ENCODE measurements at places on chromosomes 7 and 10.

DNA sequence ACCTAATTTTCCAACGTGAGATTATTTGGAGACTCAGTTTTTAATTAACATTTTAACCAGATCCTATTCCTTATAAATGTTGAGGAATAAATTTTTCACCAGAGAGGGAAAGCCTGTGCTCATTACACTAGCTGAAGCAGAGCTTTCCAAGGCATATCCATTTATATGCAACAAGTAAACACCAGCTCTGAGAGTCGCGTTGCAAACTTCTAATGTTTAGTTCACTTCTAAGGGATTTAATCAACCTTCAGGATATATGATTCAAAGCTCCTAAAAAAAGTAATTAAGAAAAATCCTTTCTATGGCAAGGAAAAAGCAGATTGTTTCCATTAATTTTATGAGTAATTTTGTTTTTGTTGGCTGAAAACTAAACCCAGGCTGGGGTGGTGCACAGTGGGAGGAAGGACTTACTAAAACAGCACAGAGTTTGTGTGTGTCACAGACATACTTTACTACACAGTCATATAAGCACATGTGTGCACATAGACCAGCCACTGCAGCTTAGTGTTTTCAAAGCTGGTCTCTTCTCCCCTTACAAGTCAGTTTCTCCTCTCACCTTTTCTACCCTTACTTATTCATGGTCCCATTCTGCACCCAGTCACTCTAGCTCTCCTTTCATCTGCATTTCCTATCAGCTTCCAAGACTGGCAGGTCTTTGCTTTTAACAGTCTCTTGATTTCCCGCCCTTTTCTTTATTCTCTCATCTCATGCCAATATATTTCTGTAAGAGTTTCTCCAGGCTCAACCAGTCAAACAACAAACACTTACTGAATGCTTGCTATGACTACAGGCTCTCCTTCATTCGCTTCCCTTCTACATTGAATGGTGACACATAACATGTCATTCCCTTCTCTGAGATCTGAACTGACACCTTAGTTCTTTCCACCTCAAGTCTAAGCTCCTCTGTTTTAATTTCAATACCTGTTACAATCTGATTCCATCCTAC is 81.1 kb upstream of the FZD1 start:
- DNase-seq, result no peak

GRCh38 chr7:47610506-47611044 is 28.7 kb upstream of the TNS3 start:
- no peak for DNase-seq

- no peak for DNase-seq
Measured at GRCh38 chr7:101978683-101979082, 161.3 kb downstream of the CUX1 start.

DNA sequence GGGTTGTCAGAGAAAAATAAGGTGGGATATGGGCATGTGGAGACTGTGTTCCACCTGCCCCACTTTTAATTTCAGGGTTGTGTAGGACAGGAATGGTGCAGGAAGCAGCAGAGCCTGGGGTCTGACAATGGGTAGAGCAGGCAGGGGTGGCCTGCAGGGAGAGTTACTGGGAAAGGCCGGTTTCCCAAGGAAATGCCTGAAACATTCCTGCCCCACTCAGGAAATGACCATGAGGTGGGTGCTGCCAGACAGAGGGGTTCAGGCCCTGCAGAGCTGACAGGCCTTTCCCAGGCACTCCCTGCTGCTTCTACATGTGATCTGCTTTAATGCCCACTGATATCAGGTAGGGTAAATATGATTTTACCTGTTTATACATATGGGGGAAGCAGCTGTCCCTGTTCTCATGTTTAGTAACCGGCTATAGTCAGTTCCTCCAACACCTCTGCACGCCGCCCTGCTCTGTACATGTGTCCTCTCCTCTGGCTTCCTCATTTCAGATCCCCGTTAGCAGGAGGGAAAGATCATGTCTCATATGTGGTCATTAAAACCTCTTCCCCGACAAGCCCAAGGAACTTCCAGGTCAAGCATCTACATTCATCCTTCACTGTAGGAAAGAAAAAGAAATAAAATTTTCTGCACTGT is 118.6 kb upstream of the PRSS58 start:
- no peak for DNase-seq

DNA sequence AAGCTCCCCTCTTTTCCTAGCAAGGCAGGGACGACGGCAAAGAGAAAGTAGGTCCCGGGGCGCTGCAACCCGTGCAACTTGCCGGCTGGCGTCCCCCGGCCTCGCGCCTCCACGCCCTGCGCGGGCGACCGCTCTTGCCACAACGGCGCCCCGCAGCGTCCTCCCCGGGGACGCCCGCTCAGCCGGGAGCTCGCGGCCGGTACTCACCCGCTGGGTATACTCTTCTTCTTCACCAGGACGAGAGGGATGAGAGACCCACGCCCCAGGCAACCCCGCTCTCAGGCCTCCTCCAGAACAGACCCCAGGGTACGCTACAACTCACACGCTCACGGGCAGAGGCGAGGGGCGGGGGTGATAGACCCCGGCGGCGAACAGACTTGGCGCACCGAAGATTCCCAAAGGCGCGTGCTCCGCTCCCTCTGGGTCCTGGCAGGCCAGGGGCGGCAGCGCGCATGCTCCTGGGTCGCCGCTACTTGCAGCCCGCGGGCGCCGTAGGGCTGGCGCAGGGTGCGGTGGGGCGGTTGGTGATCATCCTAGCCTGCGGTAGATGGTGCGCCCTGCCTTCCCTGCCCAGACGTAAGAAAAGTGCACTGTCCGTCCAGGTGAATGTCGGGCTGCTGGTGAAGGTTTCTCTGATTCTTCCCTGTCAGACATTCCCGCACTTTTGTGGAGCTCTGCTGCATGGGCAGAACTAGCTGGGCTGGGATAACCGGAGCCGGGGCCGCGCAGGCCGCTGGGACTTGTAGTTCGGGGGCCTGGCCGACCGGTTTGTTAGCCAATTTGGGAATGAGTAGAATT is at the start of gene CC2D2B:
Gene CC2D2B, plus strand, starts transcription at position 520 of the 798 bp plus-strand sequence. CDS start 3,349 bp downstream, outside the sequence.
- DNase-seq, result peak; percentile 56

DNA sequence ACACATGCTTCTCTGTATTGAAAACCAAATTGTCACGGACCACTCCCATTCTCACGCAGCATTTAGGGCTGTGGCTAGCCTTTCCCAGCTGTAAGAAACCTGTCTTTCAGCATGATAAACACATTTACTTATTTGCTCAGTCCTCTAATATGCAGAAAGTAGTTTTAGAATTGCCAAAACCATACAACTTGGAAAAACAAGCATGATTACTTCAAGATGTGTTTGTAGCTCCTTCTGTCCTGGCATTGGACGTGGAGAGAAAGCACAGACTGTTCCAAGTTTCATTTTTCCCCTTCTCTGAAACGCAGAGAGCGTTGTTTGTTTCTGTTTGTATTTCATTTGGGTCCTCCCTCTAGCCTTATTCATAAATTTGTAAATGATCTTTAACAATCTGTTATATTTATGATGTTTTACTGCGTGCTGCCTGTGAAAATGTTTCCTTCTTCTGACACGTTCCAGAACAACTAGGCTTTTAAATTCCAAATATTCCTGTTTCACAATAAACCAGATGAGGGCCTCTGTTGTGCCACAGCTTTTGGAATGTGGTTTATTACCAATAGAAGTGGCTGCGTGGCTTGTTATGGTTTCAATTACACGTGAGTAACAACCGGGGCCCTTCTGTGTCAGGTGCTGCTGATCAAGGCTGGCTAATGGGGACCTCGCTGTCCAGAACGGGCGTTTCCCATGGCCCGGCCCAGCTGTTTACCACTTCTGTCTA is 26.1 kb downstream of the MNX1 start:
- no peak for DNase-seq

DNA sequence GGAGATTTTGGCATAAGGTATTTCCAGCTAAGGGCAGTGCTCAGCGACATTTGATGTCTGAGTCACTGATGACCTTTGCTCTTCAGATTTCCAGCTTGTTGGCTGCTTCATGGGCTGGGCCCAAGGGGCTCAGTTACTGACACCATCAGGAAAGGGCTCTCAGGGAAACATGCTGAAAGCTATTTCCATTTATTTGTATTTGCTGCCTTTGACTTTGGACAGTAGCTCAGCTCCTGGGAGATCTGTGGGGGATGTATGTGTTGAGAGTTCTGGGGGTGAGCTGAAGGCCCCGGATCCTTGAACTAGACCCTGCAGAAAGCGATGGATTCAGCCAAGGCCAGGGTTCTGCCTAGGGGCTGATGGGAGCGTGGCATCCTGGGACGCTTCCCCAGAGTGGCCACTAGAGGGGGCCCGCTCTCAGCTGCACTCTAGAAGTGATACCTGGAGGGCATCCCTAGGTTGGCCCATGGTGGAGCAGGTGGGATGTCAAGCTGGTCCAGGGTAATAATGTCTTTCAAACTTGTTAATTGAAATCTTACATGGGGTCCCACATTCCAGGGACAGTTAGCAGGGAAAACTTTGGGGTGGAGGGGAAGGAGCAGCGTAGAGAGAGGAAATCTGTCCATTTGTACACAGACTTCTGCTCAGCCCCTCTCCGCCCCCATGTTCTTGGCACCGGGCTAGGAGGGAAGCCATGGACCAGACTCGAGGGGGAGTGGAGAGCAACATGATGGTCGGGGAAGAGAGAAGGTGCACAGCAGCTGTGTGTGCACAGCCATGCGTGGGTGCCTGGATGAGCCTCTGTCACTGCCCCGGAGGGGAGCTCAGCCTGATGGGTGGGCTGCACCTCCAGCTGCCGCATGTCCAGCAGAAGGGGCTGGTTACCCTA is 3.0 kb upstream of the BTBD16 start:
- peak; percentile 14 for DNase-seq

GRCh38 chr7:50474382-50475160 is 24.4 kb upstream of the FIGNL1 start:
- no peak for DNase-seq

GRCh38 chr10:132293813-132294520 is 13.8 kb downstream of the STK32C start:
- no peak for DNase-seq

DNA sequence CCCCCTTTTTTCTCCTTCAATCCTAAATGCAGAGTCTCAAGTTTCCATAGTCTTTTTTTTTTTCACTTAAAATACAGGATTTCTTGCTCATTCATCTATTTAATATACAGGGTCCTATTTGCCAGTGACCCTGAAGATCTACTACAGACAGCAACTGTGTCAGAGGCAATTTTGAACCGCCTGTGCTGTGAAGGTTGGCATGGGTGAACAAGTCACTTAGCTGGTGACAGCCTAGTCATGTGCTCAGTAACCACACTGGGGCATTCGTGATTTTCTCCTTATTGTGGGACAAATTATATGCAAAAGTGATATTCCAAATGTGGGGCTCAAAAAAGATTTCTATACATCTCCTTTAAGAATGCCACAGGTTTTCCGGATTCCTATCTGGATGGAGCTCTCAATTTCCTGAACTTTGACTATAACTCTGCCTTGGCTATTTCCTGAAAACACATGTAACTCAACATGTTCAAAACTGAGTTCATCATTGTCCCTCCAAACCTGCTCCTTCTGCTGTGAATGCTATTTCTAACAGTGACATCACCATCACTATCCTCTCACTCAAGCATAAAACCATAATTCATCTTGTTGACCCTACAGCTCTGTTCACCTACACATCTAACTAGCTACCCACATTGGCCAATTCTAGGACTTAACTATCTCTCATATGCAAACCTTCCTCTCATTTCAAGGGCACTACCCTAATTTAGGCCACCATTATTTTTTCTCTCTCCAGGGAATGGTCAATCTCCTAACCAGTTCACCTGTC is 36.7 kb downstream of the CDK6 start:
- DNase-seq, result no peak

DNA sequence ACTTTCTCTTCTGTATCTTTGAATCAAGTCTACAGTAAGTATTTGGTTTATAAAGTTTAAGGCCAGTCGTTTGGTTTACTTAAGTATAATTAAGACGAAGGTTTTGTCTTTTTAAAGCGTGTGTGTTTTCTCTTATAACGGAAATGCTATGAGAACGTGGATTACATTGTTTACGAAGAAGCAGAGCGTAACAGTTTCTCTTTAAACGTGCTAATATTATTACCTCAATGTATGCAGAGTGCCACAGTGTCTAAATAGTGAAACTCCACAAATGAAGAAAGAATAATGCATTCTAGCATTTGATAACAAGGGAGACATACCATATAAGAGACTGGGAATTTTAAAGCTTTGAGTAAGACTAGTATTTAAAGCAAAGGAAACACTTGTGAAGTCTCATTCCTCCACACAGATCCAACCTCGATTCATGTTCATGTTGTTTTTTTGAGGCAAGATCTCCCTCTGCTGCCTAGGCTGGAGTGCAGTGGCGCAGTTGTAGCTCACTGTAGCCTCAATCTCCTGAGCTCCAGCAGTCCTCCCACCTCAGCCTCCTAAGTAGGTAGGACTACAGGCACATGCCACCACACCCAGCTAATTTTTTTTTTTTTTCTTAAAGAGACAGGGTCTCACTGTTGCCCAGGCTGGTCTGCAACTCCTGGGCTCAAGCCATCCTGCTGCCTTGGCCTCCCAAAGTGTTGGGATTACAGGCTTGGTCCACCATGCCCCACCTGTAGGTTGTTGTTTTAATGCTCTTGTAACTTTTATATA is 75.1 kb downstream of the ANKRD61 start:
- no peak for DNase-seq

DNA sequence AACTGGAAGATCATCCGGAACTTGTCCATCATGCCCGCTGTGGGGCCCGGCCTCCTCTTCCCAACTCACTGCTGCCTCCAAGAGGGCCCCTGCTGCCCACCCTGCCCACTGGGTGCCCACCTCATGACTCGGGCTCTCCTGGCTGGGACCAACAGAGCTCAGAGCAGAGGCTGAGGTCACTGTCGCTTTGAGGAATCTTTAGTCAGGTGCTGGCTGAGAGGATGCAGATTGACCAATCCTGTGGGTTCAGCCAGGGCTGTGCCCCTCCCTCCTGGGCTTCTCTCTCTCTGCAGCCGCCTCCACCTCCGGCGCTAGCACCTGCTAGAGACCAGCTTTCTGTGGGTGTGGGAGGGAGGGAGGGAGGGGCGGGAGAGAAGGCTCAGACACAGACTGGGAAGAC is at the start of gene CALHM1:
Gene CALHM1, minus strand, starts transcription at position 181 of the 400 bp plus-strand sequence. Its CDS starts 149 bp downstream, at position 32.
- DNase-seq, result no peak

- peak; percentile 58 for DNase-seq
Measured at GRCh38 chr10:132447446-132448247, 50.6 kb downstream of the PWWP2B start.
